IPS-NIHi11 (cell line): ENCODE measurements at places on chromosomes 3 and 15.

DNA sequence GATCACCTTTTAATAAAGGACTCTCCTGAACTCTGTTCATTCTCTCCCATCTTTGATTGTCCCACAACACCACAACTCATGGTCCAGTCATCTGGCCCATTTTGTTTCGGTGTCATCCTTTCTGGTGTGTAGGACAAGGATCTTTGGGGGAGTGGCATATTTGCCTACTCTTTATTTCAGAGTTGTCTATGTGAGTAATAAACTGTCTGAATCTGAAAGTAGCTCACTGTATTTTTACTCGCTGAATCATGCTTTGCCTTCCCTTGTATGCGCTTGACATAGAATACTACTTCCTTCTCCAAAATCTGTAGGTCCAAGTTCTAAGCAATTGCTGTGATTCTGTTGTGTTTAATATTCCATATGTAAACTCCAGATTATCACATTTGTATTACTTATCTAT, 29.9 kb upstream of the NOX5 start:
- no peak for DNase-seq

DNA sequence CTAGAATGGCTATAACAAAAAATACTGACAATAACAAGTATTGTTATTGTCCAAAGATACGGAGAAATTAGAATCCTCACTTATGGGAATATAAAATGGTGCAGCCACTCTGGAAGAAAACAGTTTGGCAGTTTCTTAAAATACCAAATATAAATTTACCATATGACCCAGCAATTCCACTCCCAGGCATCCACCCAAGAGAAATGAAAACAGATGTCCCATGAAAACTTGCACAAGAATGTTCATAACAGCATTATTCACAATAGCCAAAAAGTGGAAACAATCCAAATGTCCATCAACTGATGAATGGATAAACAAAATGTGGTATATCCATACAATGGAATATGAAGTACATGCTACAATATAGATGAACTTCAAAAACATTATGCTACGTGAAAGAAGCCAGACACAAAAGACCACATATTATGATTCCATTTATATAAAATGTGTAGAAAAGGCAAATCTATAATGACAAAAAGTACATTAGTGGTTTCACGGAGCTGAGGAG, 9.4 kb downstream of the AAGAB start:
- no peak for DNase-seq

DNA sequence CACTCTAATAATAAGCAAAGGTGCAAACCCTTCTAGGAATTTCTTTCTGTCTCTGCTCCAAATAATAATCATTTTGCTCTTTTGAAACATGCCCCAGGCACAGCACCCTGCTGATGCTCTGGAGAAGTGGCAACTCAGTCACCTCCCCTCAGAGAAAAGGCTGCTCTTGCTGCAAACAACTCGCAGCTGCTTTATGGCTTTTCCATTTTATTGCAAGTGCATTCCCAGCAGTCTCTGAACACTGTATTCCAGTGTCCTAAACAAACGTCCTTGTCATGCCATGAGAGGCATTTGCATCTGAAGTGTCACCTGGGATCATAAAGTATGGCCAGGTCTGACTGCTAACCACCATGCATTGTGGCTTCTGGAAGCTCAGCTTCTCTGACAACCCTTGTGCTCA, 358.1 kb upstream of the TRIM42 start:
- DNase-seq, result no peak

GRCh38 chr3:184652465-184652864, 59.4 kb downstream of the MAGEF1 start:
- no peak for DNase-seq

- DNase-seq, result no peak
Observed at GRCh38 chr3:65604863-65605526, 433.7 kb downstream of the MAGI1 start.

DNA sequence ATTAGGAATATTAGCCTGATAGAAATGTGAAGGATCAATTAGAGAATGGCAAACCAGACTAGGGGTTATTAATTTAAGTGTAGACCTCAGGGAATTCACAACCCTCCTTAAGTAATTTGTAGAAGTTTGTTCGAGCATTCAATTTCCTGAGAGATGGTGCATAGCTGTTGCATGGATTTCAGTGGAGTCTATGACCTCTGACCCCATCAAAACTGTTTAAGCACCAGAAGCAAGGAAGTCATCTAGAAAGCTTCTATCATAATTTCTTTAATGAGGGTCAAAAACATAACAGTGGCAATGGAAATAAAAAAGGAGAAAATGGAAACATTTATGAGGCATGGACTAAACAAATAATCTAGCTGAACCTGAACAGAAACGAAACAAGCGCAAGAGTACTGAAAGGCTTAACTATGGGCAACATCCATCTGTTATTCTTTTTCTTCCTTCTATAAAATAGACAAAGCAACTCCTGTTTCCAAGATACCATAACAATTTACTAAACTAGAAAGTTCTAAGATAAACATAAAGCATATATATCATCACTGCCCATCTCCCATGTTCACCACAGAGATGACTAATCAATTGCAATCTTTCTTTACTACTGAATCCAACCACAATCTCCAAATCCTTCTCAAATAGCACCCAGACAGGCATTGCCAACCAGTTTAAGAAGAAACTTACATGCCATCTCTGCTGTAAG, 151.4 kb downstream of the THRB start:
- DNase-seq, result no peak

GRCh38 chr3:43902415-43902814, 211.7 kb downstream of the ABHD5 start:
- DNase-seq, result no peak

DNA sequence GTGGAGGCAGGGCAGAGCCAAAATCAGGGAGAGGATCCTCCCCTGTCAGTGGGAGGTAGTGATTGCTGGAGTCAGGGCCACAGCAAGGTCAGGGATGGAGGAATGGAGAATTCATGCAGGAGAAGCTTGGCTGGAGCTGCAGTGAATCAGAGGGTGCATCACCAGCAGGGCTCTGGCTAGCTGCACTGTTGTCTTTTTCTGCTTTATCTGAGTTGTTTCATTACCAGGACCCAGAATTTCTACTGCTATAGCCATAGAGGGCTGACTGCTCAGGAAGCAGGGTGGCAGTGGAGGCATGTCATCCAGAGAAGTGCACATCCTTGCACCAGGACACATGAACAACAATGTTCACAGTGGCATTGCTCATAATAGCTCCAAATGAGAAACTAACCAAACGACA, 113.5 kb upstream of the GALNT15 start:
- no peak for DNase-seq
